T-helper 17 cell (primary cell): ENCODE measurements at places on chromosomes 12 and 14. TPM values are rescaled to one million over a fixed set of nuclear protein-coding genes. Genes with fewer than 3 reads are reported as not detected.

GRCh38 chr12:119940897-119941296 is 48.1 kb upstream of the BICDL1 start:
- DNase-seq: no peak

GRCh38 chr14:78399316-78399889 is 229.2 kb downstream of the NRXN3 start:
- no peak for DNase-seq

DNA sequence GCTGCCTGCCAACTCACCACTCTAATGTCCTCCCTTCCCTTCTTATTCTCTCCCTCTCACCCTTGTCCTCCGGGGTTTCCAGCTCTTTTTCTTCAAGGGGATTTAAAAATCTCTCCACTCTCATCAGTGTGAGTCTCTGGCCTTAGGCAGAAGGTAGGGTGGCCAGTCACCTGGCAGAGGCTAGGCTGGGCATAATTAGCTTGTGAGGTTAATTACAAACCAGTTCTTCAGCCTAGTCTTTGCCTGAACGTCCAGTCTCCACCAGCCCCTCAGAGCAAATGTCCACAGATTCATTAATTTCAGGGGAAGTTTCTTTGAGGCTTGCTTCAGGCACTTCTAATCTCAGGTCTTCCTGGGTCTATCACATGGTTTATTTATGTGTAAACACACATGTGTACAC is 6.7 kb downstream of the KRT7 start:
- no peak for DNase-seq

GRCh38 chr14:59281609-59282377 is 93.3 kb downstream of the DAAM1 start:
- no peak for DNase-seq

- no peak for DNase-seq
Measured at GRCh38 chr12:117100851-117101673, 1.8 kb upstream of the TESC start.

- DNase-seq: no peak
Measured at GRCh38 chr14:61934385-61934784, 172.2 kb downstream of the SNAPC1 start.

DNA sequence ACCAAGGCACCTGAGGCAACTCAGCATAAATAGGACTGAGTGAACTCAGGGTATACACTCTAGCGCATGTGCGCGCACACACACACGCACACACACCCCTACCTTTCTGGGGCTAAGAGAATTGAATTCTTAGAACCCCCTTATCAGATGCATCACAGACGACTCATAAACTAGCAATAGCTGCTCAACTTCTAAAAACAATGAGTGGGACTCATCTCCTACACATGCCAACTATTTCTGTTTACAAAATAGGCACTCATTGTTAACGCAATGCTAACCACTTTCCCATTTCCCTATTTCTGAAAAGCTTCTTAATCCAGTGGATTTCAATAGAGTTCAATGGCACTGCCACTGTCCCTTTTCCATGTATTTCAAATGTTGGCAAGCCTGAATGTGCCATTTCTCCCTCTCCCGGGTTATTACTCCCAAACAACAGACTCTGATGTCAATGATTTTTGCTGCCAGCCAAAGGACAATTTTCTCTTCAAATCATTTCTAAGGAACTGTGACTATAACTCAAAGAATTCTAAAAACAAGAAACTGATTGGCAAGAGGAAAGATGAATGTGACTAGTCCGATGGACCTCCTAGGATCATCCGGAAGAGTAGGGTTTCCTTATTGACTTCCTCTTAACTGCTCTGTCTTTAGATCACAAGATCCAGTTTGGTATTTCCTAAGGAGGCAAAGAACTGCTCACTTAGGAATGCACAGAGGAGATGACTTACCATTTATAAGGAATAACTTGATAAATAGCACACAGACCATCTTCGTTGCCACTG is 48.8 kb downstream of the SLC38A1 start:
- DNase-seq: peak; percentile 31

- no peak for DNase-seq
Measured at GRCh38 chr14:68113343-68113930, 293.9 kb downstream of the RAD51B start.

DNA sequence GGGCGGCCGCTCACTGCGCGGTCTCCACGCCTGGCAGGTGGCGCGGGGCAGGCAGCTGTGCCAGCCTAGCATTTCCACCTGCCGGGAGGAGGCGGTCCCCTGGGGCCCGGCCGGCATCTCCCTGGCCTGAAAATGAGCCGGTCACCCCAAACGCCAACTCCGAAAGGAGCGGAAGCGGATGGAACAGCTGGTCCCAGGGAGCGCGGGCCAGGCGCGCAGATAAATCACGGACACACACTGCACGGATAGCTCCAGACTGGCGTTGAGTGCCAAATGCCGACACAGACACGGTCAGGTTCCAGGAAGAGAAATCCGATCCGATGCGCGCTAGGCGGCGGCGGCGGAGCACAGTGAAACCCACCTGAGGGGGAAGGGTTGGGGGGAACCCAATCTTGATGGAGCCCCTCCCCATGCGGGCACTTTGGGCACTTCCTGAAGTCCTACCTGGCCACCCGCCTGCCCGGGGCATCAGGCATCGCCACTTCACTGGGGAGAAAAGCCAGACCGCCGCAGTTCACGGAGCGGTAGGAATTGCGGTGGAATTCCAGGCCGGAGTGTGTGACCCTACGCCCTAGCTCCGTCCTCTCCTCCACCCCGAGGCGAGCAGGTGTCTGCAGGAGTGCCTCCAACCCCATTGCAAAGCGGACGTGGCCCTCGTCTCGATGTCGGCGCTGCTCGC is 624 bp upstream of the PLEKHD1 start:
- no peak for DNase-seq

DNA sequence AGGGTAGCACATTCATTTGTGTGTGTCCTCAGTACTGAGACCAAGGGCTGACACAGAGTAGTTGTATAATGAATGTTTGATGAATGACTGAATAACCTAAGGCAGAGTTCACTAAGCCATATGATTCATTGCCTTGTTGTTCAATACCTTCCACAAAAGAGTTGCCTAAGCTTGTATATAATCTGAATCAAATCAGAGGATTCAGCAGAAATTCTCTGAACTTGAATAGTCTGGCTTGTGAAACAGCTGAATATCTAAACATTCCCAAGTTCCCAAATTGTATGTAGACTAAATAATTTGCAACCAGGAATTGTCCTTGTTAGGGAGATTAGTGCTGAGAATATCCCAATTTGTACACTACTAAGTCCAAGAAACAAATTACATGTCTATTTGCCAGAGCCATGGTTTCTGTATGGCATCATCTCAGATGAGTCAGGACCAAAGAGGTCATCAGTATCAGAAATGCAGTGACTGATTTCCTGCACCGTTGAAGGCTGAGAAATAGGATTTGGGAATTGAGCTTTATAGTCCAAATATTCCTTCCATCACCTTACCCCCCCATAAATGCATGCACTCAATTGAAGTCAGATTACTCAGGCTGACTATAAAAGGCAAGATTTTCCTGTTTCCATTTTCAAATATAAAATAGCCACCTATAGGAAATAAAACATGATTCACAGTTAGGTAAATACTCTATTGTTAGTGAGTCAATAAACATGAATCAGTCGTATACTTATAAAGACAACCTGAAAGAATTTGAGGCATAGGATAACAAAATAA is 168.7 kb downstream of the PHLDA1 start:
- no peak for DNase-seq

DNA sequence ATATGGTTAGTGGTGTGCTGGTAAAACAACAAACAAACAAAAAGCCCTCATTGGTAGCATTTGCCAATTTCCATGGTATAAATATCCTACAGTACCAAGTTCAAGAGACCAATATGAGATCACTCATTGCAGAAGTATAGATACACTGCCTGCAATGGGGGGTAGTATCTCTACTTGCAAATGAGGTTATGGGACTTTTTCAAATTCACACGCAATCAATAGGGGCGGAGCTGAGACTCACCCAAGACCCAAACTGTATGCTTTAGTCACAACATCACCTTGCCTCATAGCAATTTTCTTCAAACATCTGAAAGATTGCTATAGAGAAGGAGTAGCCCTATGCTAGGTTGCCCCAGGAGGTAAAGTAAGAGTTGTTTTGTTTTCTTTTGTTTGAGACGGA is 93.7 kb downstream of the VCPKMT start:
- DNase-seq: no peak

DNA sequence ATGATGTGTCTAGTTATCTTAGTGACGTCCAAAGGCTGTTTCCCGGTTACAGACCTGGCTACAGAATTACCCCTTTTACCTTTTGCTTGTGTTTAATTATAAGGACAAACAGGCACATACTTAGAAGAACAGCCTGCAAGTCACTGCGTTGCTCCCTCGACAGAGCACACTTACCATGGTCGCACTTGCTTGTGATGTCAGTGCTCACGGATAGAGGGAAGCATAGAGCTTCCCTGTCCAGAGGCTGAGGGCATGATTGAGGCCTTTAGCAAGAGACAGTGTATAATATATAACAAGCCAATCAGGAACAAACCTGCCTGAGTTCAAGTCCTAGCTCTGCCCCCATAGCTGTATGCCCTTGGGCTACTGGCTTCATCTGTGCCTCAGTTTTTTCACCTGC is 73.2 kb upstream of the SCN8A start:
- DNase-seq: no peak

GRCh38 chr12:96007729-96008128 is 11.6 kb upstream of the HAL start:
- DNase-seq: no peak

GRCh38 chr14:54838931-54839512 is 63.6 kb downstream of the GCH1 start:
- DNase-seq: no peak

GRCh38 chr12:131120831-131121271 is 167.1 kb downstream of the ADGRD1 start:
- DNase-seq: no peak

- DNase-seq: no peak
Measured at GRCh38 chr14:91745344-91745743, 13.5 kb upstream of the CATSPERB start.

GRCh38 chr12:4482936-4483335 is 37.3 kb upstream of the FGF6 start:
- DNase-seq: no peak

DNA sequence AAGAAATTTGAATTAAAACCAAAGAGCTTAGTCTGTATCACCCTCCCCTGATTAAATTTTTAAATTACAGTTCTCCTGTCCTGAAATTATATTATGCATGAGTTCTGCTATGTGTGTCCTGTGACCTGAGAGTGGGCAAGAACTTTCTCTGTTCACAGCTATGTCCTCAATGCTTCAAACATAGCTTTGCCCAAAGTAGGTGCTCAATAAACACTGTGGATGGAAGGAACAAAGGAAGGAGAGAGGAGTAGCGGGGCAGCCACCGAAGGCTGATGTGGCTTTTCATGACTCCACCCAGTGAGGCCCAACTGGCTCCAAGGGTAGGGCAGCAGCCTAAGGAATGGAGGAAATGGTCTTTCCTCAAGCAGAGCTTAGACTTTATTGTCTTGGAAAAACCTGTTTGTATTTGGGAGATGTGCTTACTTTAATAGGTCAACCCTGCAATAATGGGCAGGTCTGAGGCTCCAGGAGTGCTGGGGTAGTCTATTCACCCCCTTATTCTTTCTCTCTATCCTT is 7.6 kb upstream of the MARK3 start:
- no peak for DNase-seq

- no peak for DNase-seq
Measured at GRCh38 chr12:117101953-117102799, 3.0 kb upstream of the TESC start.

DNA sequence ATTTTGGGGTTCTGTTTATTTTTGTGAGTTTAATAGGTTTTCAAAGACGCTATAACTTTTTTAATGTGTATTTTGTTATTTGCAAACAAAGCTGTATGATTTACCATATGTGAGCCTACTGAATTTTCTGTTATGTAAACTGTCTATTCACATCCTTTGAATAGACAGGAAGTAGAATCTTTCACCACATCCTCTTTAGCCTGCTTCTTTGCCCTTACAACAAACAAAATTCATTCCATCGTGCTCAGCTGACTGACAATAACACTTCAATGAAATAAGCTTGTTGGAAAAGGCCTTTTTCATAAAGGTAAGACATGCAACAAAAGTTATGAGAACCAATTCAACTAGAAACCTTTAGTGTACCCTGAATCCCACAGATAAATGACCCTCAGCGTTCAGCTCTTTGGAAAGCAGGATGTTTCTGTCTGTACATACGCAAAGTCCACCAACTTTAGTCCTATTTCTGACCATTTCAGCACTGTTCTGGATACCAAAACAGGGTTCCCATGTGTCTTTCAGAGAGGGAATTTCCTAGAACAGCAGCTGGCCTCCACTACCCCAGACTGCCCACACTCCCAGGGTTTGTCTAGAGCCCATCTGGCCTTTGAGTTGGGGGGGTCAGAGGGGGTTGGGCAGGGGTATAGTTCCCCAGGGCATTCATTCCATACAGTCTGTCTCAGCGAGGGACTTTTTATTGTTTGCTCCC is 71.3 kb downstream of the DUSP6 start:
- DNase-seq: no peak

The INHBE gene
- not detected for total RNA-seq

The PRKAB1 gene
- 28.2 TPM for total RNA-seq

The PTPRB gene
- total RNA-seq: not detected

The ALG10 gene
- total RNA-seq: 9.3 TPM

The NFYB gene
- total RNA-seq: 11.7 TPM

The FIGNL2 gene
- total RNA-seq: 0.42 TPM

The RXYLT1 gene
- total RNA-seq: 9.0 TPM

The AVPR1A gene
- total RNA-seq: 0.07 TPM

The ARHGDIB gene
- total RNA-seq: 936 TPM
